ENCODE measurements at places on chromosomes 16 and 17.
A peak's percentile ranks its signal among the peaks of the same experiment; 100 is the strongest.

DNA sequence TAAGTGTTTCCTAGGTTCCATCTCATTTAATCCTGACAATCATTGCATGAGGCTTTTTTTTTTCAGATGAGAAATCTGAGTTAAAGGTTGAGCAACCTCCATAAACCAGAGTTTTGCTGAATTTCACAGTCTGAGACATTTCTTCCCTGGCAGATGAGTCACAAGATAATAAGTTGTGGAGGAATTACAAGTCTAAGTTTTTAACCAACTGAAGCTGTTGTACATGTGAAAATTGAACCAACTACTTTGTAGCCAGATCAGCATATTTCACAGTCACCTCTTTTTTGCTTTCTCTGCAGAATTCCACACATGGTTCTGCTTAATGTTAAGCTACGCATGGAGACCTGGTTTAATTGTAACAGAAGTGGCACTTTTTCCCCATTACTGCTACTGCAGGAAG, 765.6 kb downstream of the CDH11 start:
- no peak for DNase-seq

GRCh38 chr16:88773812-88774291, 11.2 kb downstream of the PIEZO1 start:
- DNase-seq: peak; percentile 73

DNA sequence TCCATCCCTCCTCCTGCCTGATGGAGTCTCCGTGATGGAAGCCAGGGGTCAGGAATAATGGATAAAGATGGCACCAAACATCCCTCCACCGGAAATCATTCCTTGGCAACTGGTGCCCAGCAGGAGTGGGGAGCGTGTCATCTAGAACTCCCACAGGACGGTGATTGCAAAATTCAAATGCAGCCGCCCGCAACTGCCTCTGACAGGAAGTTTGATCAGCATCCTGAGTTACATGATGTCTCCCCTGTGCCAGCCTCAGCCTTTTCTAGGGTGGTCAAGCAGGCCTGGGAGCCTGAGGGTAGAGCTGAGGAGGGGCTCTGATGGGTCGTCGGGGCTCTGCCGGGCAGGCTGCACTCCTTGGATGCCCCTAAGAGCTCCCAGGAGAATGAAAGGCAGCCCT, 52.8 kb downstream of the GSG1L start:
- no peak for DNase-seq

- no peak for DNase-seq
Measured at GRCh38 chr17:17425591-17425990, 51.2 kb upstream of the MED9 start.

DNA sequence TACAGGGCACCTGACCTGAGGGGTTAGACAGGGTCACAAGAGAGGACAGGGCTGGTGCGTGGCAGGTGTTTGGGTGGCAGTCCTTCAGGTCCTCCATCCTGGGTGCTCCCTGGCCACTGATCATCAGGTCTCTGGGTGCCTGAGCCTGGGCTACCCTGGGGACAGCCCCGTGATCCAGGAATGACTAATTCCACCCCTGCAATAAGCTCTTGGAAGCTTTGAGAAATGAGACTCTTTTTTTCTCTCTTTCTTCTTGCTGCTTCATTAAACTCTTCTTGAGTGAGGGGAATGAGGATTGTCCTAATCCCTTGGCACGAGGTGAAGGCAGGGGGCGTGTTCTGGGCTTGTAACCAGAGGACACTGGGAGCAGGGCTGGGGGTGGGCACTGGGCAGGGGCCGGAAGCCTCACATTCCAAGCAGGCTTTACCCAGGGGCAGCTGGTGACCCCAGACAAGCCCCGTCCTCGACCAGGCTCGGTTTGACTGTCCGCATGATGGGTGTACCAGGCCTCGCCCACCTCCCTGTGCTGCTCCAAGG, 21.4 kb upstream of the SPNS2 start:
- DNase-seq: no peak

GRCh38 chr16:89599451-89599858, 14.0 kb upstream of the DPEP1 start:
- no peak for DNase-seq

DNA sequence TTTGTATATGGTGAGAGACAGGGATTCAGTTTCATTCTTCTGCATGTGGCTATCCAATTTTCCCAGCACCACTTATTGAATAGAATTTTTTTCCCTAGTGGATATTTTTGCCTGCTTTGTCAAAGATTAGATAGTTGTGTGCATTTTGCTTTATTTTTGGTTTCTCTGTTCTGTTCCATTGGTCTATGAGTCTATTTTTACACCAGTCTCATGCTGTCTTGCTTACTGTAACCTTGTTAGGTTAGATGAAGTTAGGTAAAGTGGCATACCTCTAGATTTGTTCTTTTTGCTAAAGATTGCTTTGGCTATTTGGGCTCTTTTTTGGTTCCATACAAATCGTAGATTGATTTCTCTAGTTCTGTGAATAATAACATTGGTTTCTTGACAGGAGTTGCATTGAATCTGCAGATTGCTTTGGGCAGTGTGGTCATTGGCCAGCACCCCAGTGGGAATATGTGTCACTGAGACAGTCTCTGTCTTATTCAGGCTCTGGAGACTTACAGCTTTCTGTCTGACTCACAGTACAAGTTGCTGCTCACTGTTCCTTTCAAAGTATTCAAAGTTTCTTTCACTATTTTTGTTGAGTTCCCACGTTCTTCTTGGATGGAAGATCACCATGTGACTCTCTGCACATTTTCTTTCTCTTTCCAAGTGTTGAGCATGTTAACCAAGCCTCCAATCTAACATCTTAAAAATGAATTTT, 709.1 kb downstream of the CDH11 start:
- DNase-seq: no peak
